ENCODE measurements at places on chromosomes 2 and 18.

- no peak for DNase-seq
Measured at GRCh38 chr18:34771958-34772357, 61.9 kb downstream of the DTNA start.

DNA sequence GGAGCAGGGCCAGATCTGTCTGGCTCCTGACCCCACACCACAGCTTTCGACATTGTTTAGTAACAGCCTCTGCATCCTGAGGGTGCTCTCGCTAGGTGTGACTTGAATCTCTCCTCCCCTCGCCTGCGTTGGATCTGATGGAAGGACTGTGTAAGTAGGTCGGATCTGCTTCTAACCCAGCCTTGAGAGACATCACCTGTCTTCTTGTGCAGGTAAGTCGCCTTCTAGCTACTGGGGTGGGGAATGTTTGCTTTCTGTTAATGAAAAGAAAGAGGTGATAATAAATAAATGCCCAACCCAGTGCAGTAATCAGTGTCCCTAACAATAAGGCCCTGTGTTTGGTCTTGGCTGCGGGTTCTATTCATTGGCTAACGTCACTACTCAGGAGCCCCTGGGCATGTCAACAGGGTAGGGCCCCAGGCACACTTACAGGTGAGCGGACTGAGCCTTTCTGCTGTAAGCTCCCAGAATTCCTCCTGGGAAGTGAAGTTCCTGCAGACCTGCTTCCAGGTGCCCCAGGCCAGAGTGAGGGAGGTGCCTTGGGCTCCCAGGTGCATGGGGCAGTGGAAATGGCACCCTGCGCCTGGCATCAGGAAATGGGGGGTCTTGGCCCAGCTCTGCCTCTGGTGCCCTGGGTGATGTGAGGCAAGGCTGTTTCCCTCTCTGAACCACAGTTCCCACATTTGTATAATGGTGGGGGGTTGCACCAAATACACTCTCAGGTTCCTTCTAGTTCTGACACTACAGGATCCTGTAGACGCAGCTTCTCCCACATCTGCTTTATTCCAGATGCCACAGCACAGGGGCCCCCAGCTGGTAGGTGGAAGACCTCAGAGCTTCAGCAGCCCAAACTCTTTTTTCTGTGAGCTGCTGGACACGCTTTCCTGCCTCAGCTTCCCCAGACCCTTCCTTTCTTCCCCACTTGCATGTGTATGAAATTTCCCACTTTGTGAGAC, 11.2 kb upstream of the FOSL2 start:
- DNase-seq = no peak

GRCh38 chr2:133835821-133836619, 267.8 kb upstream of the NCKAP5 start:
- peak; percentile 7 for DNase-seq

DNA sequence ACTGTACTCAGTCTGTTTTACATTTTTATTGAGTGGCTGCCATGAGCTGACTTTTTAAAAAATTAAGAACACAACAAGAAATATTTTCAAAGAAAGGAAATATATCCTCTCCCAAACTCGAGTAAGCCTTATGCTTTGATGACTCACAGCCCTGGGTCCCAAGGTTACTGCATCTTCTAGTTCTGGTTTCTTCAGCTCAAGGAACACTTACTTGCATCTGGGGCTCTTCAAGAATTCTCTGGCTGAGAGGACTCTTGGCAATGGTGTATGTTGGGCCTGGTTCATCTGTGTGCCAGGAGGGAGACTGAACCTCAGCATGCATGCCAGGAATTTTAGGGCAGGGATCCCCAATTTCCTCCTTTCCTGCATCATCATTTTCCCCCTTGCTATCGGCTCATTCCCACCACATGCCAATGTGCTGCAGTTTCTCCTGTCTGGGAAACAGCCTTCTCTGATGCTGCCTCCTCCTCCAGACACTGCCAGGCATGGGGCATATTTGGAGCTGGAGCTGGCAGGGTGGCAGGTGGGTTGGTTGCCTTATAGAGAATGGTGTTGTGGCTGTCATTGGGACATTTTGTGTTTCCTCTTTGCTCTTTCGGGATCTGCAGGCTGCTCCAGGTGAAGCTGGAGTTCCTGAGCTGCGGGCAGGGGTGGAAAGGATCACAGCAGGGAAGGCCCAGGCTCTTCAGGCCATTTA, 192.2 kb upstream of the HS6ST1 start:
- DNase-seq = no peak

DNA sequence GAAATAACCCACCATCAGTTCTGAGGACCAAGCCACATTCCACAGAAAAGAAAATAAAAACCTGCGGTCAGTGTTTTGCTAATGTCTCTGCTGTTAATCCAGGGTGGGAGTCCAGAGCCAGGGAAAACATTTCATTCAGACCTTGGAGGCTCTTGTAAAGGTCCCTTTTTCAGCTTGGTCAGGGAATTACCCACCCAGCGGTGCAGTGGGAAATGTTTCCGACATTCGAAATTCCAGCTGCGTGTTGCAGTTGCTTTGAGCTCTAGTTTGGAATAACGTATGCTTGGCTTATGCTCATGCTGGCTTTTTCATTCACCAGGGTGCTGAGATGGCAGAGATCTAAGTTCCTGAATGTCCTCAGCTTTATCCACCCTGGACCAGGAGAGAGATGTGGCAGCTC, 219.1 kb downstream of the TRIB2 start:
- DNase-seq = no peak

GRCh38 chr2:149885468-149885867, 297.9 kb upstream of the MMADHC start:
- DNase-seq = no peak

DNA sequence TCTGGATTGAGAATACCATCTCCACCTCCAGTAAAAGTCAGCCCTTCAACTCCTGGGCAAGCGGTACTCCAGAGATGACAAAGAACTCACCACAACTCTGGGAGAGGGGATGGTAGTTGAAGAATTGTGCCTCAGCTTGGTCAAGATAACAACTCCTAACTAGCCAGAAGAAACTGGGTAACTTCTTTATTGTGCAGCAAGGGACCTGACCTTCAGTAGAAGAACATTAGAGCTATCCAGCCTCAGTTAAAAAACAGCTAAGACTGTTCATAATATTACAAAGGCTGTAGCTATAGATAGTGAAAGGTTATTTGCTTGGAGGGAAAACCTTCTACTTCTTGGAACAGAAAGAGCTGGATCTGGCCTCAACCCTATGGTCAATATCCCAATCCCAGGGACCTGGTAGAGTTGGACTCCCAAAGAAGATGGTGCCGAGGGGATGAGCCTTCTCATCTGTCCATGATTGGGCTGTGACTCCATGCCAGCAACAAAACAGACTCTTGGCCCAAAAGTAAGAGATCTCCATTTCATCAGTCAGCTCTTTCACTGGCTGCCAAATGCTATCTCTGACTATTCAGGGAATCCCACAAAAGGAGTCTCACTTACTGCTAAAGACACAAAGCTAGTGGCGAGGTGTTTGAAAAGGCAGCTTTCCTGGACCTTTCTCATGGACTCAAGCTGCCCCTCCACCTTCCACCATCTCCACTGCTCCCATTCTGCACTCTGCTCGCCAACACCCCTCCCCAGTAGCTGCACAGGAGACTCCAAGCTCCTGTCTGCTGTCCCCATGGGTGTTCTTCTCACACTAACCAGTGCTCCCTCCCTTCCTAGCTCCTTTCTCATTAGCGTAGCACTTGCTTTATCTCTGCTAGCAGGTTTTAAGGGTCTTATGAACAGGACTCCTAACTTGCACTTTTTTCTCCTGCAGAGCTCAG, 145.8 kb downstream of the CAPN13 start:
- peak; percentile 21 for DNase-seq

GRCh38 chr2:86082756-86083155, 22.9 kb downstream of the POLR1A start:
- DNase-seq = no peak

GRCh38 chr2:72032481-72033041, 115.1 kb downstream of the CYP26B1 start:
- DNase-seq = peak; percentile 79

DNA sequence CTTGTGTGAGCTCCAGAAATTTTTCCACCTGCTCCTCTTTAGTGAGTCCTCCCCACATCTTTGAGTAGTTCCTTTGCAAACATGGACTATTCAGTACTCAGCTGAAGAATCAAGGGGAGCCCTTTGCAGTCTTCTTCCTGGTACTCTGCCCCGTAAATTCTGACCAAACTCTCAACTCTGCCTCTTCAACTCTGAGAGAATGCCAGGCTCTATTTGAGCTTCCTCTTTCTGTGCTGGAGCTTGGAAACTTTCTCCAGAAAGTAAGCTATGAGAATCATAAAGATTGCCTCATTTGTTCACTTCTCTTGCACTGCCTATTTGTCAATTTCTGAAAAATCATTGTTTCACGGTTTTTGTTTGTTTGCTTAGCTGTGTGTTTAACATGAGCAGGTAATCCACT, 7.4 kb upstream of the STAT4 start:
- no peak for DNase-seq

GRCh38 chr18:25825056-25825455, 265.4 kb downstream of the SS18 start:
- DNase-seq = no peak

DNA sequence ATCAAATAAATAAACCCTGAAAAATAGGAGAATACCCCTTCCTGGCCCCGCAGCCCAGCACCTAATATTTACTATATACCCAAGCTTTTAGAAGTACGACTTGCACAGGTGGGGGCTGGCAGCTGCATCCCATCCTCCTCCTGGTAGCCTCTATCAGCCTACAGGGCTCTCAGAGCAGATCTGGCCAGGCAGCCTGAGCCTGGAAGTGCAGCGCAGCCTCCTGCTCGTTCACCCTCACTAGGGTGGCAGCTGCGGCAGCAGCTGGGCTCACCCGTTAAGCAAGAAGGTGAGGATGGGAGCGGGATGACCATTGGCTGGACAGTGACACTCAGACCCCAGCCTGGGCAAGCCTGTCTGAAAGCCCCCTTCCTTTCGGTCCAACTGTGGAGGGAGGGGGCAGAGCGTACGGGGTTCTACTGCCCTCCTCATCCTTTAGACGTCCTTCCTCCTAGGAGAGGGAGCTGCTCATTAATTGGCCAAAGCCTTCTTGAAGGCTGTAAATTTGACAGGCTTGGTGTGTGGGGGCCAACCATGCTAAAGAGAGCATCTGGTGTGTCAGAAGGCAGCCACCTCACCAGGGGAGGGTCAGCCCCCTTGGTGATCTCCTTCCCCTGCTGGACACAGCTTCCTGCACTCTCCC, 23.3 kb downstream of the MPHOSPH10 start:
- no peak for DNase-seq

DNA sequence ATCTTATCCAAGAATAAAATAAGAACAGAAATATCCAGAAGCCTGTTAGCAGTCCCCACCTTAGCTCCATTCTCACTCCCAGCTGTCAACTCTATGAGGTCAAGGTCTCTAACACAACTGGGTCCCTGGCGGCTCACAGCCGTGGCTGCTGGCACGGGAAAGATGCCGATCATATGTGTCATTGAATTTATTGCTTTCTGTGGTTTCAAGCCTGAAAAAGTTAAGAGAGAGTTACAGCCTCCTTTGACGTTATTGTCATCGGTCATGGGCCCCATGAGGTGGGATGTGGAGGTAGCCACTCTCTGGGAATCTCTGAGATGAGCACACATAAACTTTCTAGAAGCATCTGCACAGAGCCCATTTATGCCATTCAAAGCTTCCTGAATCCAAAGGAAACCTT, 28.7 kb upstream of the CABLES1 start:
- peak; percentile 86 for DNase-seq

DNA sequence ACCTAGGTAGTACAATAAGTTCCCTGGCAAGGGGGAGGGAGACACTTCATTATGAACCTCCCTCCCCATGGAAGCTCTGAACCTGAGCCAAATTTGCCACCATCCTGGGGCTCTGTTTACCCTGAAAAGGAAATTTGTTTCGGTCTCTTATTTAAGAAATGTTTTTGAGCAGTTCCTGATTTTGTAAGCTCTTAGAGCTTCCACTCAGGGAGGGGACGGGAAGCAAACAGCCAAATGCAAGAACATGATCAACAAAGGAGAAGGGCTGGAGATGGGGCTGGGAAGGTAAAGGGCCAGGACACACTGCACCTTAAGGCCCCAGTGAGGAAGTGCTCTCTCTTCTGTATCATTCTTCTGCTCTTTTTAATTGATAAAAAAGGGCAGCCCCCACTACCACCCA, 117.9 kb downstream of the NRP2 start:
- DNase-seq = no peak

- no peak for DNase-seq
Measured at GRCh38 chr2:231714639-231715498, 6.5 kb downstream of the PTMA start.

DNA sequence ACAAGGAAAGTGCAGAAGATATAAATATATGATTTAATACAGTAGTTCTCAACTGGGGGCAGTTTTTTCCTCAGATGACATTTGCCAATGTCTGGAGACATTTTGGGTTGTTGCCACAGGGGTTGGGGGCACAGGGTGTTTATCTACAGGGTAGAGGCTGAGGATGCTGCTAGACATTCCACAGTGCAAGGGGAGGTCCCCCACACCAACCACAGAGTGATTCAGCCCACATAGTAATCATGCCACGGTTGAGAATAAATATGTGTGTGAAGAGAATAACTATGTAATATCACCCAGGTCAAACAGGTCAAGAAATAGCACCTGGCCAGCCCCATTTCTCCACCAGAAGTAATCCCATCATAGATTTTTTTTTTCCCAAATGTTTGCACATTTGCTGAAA, 17.9 kb downstream of the DYSF start:
- no peak for DNase-seq

DNA sequence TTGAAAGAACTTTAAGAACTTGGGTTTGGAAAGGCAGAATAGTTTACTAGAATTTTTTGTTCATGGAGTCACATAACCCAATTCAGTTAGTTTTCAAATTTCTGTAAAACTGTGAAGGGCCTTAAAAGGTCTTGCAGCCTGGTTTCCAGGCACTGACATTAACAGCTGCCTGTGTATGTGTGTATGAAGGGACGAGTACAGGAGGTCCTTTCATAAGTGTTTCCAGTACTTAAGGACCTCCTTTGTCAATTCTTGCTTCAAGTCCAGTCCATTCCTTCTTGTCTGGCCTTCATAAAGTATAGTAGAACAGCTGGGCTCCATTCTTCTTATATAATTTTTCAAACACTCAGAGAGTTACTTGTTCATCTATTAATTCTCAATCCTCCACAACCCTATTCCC, 136.5 kb downstream of the NR4A2 start:
- DNase-seq = no peak

GRCh38 chr2:235630718-235631296, 137.0 kb downstream of the AGAP1 start:
- DNase-seq = no peak

GRCh38 chr18:29161429-29161828, 984.5 kb upstream of the CDH2 start:
- no peak for DNase-seq

Measured in osteocyte (in vitro differentiated cells).